ENCODE measurements at places on chromosomes 5 and 9.

- DNase-seq = no peak
These were observed 69.3 kb downstream of the MAT2B start for GRCh38 chr5:163574472-163575440.

DNA sequence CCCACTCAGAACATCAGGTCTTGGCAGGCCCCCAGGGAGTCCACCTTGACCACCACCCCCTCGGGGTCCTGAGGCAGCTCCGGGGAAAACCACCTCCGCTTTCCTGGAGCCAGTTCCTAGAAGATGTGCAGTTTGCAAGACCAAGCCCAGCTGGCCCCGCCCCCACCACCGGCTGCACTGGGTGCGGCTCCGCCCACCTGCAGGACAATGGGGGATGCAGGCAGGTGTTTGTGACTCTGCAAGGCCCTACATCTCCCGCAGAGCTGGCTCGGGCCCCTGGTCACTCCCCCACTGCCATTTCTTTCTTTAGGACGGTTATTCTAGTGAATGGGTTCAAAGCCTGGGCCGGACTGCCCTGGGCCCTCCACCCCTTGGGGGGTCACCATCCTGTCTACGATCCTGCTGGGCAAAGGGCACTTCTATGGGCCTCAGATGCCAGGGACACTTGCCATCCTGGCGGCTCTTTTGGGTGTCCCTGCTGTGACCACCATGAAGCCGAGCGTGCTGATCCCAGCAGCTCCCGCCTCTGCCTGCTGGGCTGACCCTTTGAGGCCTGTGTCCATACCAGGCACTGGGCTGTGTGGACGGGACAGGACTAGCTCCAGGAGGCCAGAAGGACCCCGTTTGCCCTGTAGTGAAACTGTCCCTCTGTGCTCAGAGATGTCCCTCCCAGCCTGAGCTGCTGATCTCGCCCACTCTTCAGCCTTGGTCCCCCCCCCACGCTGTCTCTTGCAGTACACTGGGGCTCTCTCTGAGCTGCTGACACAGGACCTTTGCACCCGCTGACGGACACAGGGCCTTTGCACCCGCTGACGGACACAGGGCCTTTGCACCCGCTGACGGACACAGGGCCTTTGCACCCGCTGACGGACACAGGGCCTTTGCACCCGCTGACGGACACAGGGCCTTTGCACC lies 5.9 kb upstream of the NACC2 start:
- DNase-seq = no peak

GRCh38 chr9:13567833-13568232 lies 288.3 kb upstream of the MPDZ start:
- no peak for DNase-seq

DNA sequence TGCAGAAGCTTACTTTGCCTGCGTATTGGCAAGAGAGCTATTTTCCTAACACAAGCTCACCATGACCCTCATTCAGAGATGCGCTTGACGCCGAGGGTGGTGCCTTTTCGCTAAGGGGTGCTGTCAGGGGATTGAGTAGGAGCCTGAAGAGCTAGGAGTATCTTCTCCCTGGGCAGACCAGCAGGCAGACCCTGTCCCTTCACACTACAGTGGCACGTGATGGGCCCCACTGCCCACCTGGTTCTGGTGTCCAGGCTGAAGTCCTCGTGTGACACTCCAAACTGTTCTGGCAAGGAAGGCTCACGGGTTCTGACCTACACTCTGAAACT lies 198.3 kb downstream of the AUH start:
- no peak for DNase-seq

DNA sequence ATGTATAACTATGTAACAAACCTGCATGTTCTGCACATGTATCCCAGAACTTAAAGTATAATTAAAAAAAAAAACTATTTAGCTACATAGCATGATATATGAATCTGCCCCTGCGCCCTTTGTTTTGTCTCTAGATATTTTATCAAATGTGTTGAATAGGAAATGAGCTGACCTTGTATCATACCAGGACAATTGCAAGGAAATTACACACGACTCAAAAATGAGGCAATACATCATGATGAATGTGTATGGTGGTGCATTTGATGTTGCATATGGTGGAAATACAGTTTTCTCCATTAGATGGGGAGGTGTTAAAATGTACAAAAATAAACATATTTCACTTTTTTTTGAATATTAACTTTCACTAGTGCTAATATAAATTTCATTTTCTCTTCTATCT lies 28.6 kb upstream of the CEP78 start:
- no peak for DNase-seq

GRCh38 chr5:93240228-93240834 lies 340.7 kb downstream of the NR2F1-AS1 start:
- no peak for DNase-seq

DNA sequence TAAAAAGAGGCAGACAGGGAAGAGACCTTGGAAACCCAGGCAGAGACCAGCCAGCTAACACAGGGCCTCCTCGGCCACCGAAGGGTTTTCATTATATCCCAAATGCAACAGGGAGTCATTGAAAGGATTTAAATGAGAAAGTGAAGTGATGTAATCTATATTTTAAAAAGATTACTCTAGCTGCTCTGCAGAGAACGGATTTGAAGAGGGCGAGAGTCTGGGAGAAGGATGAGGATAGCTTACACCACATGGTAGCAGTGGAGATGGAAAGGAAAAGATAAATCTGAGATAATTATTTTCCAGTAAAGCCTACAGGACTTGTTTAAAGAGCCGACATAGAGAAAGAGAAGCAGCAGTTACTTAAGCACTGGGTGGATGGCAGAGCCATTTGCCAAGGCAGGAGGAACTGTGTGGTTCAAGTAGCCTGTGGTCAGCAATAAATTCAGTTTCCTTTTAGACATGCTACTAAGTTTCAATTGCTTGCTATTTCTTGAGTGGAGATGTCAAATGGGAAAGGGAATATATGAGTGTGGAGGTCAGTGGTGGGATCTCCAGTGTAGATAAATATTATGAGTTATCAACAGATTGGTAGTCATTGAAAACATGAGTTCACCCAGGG lies 9.3 kb downstream of the FBN2 start:
- DNase-seq = no peak

- no peak for DNase-seq
These were observed 83.0 kb upstream of the IFNK start for GRCh38 chr9:27440888-27441740.

- no peak for DNase-seq
These were observed 24.2 kb upstream of the CFAP157 start for GRCh38 chr9:127682351-127683136.

Measured in amniotic stem cell (primary cell).